Mesenchymal stem cell (in vitro differentiated cells and primary cell): ENCODE measurements at places on chromosomes 5 and 9.
A peak's percentile ranks its signal among the peaks of the same experiment; 100 is the strongest.

- no peak for DNase-seq
Measured at GRCh38 chr5:117743337-117743736, 1168.7 kb upstream of the SEMA6A start.

GRCh38 chr9:69496846-69497450 is 171.9 kb downstream of the ENTREP1 start:
- no peak for DNase-seq

- DNase-seq = no peak
Measured at GRCh38 chr5:118692811-118693342, 295.5 kb downstream of the DTWD2 start.

- DNase-seq = no peak
Measured at GRCh38 chr9:112408275-112408674, 28.4 kb downstream of the HSDL2 start.

DNA sequence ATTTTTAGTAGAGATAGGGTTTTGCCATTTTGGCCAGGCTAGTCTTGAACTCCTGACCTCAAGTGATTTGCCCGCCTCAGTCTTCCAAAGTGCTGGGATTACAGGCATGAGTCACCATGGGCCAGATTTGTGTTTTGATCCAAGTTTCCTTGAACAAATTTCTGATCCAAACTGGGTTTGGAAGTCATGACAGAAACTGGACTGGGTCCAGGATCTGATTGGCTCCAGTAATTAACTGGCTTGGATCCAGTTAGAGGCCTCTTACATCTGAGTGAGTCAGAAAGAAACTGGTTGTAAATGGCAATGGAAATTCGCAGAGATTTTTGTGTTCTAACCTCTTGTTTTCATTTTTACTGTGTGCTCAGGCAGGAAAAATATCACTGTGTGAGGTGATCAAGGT is 141.6 kb downstream of the SLC25A46 start:
- DNase-seq = peak; percentile 77

DNA sequence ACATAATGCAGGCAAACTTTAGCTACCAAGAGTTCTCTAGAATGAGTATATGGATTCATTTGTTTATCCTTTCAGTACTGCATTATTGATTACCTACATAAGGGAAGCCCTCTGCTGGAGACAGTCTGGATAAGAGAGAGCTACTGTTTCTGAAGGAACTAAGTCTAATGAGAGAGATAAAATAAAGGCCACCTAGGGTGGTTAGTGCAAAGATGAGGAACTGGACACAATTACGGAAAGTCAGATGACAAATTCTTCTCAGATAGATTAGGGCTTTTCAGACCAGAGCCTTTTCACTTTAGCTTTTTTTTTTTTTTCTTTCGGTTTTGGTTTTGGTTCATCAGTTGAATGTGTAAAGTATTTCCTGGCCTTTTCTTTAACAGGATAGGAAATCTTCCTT is 31.3 kb downstream of the ISOC1 start:
- DNase-seq = no peak

GRCh38 chr5:140261403-140262171 is 41.3 kb downstream of the PFDN1 start:
- peak; percentile 93 for DNase-seq

DNA sequence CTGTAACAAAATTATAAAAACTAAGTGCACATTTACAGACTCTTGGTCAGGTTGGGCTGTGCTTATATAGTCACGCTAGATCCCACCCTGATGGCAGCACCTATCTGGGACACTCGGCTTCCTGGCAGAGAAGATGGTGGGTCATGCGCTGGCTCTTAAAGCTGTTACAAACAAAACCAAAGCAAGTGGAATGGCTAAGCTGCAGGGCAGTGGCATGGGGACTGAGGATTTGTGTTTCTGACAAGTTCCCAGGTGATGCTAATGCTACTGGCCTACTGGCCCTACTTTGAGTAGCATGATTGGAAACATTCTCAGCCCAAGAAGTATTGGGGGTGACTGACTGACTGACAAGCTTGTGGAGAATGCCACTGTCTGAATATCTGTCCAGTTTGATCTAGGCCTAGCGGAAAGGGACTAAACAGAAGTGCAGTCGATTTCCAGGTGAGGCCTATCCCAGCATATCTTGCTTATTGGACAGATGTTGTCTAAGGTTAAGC is 8.3 kb downstream of the BTF3 start:
- no peak for DNase-seq

DNA sequence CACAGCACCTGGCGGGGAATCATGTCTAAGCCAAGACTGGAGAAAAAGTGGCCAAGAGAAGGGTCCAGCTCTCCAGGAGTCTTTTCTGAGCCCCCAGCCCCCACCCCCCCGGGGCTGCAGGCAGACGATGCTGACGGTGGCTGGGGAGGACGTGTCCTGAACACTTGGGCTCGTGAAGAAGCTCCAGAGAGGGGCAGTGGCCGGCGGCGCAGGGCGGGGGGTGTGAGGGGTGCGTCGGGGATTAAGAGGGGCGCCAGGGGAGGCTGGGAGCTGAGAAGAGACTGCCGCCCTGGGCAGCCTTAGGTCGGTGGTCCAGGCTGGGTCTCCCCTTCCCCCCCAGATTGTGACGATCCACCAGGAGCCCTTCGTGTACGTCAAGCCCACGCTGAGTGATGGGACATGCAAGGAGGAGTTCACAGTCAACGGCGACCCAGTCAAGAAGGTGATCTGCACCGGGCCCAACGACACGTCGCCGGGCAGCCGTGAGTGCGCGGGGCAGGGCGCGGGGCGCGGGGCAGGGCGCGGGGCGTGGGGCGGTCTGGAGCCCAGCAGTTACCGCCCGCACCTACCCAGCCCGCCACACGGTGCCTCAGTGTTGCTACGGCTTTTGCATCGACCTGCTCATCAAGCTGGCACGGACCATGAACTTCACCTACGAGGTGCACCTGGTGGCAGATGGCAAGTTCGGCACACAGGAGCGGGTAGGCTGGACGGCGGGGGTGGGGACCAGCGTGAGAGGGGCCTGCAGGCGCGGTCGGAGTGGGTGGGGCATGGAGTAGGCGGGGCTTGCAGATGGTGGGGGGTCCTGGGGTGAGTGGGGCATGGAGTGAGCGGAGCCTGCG is 8.9 kb downstream of the LRRC26 start:
- no peak for DNase-seq

DNA sequence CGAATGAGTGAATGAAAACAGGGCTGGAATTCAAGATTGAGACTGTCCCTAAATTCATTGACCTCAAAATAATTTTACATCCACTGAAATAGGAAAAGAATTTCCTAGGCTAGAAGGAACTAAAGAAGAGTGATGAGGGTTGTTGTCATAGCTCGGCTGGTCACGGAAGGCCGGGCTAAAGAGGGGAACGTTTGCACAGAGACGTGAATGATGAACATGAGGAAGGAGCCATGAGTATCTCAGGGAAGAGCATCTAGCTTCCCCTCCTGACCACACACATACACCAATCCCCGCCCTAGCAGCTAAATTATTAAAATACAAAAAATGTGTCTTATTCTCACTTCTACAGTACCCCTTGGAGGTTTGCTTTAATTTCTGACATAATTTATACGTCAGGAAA is 124.4 kb upstream of the ABCA1 start:
- no peak for DNase-seq

GRCh38 chr5:100667161-100667630 is 132.0 kb downstream of the FAM174A start:
- DNase-seq = peak; percentile 69

DNA sequence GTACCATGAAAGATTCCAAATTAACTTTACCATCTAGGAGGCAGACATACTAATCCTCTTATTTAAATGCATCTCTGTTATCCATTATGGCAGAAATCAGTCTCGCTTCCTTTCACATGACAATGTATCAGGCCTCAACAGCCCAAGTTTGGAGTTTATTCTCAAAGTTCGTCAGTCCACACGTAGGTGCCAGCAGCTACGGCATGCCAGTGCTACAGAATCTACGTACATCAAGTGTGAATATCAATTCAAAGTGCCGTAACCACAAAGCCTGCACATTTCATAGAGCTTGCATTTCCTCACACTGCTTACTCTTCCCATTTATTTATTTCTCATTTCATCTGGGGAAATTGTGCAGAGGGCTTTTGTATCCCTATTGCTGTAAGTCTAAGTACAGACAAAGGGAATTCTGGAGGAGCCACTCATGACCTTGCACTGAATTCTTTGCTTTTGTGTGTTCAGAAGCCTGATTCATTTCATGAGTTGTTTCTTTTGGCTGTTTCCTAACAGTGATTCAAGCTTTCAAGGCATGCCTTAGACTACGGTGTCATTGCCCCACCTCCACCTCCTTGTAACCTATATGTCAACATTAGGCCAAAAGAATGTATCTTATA is 10.0 kb downstream of the ENC1 start:
- peak; percentile 48 for DNase-seq

- DNase-seq = peak; percentile 90
Measured at GRCh38 chr9:107784235-107784958, 294.8 kb upstream of the KLF4 start.
